Sciatic nerve (tissue), 2 donors: ENCODE measurements at places on chromosomes 2 and 18. TPM values are rescaled to one million over a fixed set of nuclear protein-coding genes. Genes with fewer than 3 reads are reported as not detected.

DNA sequence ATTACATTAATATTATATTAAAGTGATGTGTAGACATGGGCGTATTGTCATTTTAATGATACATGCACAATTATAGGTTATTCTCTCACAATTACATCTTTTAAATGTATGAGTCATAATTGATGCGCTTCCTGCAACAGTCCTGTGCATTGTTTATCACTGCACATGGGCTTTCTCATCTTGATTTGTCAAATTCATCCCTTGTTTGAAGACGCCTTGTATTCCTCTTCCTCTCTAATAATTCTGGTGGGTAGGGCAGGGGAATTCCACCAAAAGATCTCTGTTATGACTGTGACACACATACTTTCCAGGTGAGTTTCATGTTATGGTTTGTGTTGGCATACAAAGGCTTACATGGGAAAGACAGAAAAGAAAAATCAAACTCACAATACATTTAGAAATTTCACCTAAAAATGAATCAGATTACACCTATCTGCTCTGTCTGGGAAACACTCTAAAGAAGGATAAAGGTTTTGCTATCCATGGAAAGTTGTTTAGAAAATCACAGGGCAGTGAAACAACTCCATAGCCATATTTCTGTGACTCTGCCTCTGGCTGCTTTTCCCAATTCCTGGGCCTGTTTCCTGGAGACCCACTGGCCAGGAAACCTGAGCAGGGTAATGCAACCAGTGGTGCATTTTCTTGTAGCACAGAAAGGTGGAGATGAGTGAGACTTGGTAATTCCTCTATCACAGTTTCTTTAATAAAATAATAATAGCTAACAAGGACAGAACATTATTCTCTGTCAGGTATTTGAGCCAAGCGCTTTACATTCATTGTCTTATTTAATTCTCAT is 13.2 kb downstream of the SLC9A2 start:
- no peak for DNase-seq

GRCh38 chr2:72515696-72516095 is 310.1 kb downstream of the EXOC6B start:
- DNase-seq: no peak

DNA sequence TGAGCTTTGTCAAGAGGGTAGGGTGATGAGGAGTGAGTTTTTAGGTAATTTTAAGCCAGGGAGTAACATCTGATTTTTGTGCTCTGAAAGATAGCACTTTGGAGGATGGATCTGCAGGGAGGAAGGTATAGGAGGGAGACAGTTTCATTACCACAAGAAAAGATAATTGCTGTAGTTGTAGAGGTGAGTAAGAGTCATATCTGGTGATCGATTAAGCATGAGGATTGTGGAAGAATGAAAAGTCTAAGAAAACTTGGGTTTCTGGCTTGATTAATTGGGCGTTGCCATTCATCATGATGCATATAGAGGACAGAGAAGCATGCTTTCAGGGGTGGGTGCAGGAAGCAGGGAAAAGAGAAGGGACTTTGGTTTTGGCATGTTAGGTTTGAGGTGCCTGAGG is 18.5 kb downstream of the KCMF1 start:
- DNase-seq: no peak

- DNase-seq: no peak
Observed at GRCh38 chr2:100941646-100942240, 60.3 kb upstream of the RPL31 start.

- no peak for DNase-seq
Observed at GRCh38 chr2:101986804-101987740, 4.7 kb upstream of the IL1R2 start.

GRCh38 chr2:21891191-21891590 is 767.4 kb downstream of the TDRD15 start:
- DNase-seq: no peak

DNA sequence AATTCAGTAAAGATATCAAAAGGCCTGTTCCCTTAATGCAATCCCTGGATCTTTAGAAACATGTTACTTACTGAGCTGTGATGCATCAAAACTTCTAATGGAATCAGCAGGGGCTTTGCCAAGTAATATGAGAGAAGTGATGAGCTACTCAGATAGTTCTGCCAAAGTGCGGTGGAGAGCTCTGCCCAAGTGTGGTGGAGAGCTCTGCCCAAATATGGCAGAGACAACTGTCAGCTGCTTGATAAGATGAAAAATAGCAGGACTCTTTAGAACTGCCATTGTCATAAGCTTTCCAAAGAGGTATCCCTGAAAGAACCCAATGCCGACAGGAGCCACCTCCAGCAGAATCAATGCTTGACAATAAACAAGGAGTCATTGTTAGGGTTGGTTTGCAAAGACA is 167.9 kb upstream of the SLC39A10 start:
- no peak for DNase-seq

DNA sequence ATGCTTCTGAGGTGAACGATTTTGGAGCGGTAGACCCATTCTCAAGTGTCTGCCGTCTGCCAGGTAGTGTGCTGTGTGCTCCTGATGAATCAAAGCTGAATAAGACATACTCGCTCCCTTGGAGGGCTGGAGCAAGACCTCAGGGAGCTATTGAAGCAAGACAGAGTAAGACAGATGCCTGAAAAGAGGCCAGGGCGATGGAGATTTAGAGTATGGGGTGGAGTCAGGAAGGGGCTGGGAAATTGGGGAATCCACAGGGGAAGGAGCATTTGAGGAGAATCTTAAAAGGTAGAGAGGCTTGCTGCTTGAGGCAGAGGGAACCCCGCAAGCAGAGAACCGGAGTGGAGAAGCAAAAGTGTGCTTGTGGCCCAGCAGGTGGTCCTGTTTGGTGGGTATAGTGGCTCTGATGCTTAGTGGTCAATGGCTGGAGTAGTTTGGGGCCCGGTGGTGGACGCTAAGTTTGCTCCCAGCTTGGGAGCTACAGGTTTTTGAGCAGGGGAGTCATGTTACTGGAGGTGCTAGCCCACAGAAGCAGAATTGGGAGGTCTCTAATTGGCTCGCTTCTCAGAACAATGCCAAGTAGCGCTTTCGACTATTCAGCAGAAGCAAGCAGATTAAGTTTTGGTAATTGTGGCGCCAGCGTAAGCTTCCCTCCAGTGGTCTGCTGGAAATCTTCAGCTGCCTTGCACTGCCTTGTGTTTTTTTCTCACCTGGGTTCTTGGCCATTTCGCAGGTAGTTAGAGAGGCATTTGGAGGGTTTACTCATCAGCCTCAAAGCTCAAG is 2.0 kb downstream of the CNNM4 start:
- DNase-seq: no peak

ACP1 gene
- 49.4 TPM for total RNA-seq

SH2D6 gene
- total RNA-seq: 0.40 TPM

CD28 gene
- 3.4 TPM for total RNA-seq

SLC30A3 gene
- not detected for total RNA-seq
